CD8-positive, alpha-beta T cell (primary cell): ENCODE measurements at places on chromosomes 2 and 18.

DNA sequence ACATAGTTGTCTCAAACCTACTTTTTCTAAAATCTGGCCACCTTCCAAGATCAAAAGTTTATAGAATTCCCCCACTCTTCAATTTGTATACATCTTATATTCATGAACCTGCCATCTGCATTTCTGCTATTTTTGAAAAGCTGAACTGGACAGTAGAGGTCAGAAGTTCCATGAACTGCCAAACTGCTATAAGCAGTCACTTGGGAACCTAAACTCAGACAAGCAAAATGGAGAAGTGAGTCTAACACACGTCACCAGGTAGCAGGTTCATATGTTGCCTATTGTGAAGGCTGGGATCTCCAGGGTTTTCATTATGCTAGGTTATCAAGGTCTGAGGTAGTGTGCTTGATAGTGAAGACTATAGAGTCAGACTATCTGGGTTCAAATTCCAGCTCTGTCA is 2.0 kb upstream of the MYO1B start:
- no peak for DNase-seq

GRCh38 chr2:71785516-71785981 is 332.2 kb downstream of the DYSF start:
- DNase-seq, result no peak

DNA sequence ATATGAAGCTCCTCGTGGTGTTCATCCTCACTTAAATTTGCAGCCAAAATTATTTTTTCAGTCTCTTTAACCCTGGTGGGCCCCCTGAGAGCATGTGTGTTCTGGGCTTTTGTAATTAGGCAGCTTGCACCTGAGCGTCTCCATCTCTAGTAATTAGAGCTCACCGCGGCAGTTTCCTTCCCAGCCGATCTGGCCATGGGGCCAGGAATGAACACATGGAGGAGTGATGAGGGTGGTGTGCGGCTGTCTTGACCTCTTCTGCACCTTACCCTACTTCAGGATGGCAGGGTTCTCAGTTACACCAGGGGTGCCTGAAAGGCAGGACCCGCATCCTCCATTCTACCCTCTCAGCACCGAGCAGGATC is 98.5 kb downstream of the AFF3 start:
- no peak for DNase-seq

GRCh38 chr18:64238076-64238475 is 89.2 kb upstream of the LINC00305 start:
- DNase-seq, result no peak

- no peak for DNase-seq
Observed at GRCh38 chr2:223597076-223597475, 5.1 kb downstream of the SCG2 start.
